ENCODE measurements at places on chromosomes 3 and 15.

GRCh38 chr15:72538931-72539330, 64.8 kb downstream of the ARIH1 start:
- DNase-seq: no peak

GRCh38 chr3:151944356-151944755, 70.9 kb downstream of the SUCNR1 start:
- DNase-seq: no peak

DNA sequence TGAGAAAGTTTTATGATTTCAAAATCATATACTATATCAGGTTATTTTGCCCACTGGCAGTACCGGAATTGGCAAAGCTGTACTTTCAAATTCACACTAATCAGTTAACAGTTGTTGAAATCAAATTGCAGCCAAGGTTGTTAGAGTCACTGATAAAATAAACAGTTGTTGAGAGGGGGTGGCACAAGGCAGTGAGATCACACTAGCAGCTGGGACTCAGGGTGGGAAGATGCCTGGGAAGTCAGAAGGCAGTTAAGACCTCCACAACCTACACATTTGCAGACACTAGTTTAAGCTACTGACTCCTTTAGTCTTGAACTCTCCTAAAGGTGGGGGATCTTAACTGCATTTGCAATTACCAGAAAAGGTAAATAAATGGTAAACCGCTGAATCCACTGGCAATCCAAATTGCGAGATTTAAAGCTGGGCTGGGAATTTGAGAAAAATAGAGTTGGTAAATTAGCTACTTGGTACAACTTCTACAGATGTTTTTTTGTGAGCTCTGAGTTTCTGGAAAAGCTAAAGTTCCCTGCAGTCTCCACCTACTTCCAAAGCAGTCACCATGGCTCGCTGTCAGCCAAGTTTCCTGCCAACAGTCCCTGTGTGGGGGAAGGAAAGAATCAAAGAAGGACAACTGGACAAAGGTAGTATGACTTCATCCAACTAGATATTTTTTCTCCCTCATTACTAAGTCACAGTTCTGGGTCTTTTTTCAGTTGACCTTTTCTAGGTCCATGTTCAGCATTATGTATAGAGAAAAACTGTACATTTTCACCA, 105.7 kb downstream of the ZNF385D start:
- DNase-seq: no peak

DNA sequence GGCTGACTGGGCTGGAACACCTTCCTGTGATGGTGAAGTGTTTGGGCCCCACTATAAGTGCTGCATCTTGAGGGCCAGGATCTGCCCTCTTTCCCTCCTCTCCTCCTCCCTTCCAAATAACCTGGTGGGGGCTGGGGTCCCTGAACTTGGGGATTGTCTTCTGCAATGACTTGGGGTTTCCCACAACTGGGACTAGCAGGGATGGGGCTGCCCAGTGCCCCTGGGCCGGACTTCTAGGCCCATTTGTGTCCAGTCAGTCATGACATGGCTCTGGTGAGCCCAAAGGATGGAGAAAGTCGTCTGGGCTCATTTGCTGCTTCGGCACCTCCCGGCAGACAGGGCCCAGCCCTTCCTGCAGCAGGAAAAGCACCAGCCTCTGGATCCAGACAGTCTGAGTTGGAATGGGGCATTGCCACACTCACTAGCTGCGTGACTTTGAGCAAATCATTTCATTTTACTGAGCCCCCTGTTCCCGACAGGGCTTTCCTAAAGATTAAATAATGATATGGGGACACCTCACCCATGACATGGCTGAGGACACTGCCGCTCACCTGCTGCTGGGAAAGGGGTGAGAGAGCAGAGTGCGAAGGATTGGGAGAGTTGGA, 113.2 kb downstream of the DNAJB8 start:
- DNase-seq: no peak

GRCh38 chr3:146464005-146464595, 5.3 kb downstream of the PLSCR2 start:
- no peak for DNase-seq

DNA sequence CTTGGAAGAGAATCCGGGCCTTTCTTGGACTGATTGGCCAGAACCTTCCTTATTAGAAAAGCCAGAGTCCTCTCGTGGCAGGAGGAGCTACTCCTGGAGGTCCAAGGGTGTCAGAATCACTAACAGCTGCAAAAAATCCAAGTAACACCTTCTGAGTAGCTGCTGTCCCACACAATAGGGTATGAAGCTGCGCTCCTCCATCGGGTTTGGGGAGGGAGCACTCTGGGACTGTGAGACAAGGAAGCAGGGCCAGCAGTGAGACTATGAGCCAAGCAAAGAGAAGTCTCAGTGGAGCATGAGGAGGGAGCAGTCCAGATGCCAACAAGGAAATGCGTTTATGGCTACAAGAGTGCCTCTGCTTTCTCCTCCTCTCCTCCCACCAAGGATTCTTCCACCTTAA, 21.7 kb downstream of the SEMA3G start:
- no peak for DNase-seq

DNA sequence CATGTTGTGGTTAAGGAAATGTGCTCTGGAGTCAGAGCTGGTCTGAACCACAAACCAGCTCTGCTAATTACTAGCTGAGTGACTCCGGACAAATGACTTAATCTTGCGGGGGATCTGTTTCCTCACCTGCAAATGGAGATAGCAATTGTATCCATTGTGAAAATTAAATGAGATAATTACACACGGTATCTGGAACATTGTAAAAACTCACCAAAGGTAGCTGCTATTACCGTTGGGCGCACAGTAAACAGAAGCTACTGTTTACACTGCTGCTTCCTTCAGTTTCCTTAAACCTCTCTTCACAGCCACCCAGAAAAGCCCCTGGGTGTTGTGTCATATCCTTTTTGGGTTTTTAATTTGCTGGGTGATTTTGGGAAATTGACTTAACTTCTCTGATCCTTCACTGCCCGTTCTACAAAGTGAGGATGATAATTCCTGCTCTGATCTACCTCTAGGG, 107.8 kb downstream of the MEGF11 start:
- no peak for DNase-seq

DNA sequence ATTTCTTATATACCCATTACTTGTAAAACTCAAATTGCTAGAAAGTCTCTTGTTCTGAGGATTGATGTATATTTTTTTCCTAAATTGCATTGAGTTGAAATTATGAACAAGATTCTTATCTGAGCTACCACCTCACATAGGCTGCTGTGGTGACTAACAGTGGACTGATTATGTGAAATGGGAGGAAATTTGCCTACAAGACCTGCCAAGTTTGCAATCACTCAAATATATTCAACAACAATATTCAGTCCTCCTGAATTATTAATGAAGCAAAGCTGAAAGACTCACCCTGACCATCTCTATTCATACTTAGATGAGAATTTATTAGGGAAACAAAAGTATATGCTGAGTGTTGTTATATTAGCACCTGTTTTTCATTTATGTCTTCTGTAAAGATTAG, 412.6 kb upstream of the SEMA6D start:
- no peak for DNase-seq

DNA sequence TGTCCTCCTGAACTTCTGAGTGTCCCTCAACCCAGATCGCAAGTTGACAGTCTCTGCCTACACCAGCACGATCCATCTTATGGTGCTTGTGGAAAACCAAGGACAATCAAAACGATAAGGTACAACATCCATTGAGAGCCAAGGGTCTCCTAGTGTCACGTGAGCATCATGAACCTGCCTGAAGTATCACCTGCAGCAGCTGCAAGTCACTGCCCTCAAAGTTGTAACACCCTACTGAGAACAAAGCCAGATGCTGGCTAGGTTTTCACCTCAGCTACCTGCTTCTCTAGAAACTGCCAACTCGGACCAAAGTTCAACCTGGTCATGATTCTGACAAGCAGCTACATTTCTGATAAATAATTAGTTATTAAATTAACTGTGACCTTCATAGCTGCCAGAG, 17.5 kb downstream of the C2CD4B start:
- no peak for DNase-seq

DNA sequence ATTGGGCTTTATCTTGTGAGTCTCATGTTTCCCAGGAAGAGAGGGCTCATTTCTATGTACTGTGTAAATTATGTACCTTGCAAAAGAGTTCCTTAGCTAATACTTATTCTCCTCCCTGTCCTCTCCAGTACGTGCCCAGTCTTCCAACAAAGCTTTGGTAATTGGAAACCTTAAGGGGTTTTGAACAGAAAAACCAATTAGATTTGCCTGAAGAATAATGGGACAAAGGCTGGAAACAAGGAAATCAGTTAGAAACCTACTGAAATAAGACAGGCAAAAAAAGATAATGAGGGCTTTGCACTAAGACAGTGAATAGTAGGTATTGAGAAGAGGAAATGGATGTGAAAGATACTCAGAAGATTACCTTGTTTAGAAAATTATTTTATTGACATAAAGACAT, 82.5 kb downstream of the SPRED1 start:
- DNase-seq: no peak

DNA sequence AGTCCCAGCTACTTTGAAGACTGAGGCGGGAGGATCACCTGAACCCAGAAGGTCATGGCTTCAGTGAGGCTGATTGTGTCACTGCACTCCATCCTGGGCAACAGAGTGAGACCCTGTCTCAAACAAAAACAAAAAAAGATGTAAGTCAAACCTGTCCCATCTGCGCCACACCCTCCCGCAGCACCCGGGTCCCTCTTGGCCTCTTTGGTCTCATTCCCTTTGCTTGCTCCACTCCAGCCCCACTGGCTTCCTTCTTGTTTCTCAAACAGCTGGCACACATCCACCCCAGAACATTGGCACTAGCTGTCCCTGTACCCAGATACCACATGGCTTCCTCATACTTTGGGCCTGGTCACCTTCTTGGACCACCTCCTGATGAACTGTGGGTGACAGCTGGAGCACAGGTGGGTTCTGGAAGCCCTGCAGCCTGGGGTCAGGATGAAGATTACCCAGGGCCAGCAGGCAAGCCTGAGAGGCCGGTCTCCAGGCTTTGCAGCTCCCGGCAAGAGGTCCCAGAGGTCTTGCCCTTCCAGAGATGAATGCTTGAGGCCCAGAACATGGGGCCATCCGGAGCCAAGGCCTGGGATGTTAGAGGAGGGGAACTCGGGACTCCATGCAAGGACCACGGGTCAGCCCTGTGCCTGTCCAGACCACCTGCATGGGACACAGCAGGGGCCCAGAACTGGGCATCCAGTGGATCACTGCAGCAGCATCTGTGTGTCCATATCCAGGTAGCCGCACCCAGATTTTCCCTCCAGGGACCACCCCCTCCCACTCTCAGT, 10.9 kb upstream of the GATA2 start:
- no peak for DNase-seq

DNA sequence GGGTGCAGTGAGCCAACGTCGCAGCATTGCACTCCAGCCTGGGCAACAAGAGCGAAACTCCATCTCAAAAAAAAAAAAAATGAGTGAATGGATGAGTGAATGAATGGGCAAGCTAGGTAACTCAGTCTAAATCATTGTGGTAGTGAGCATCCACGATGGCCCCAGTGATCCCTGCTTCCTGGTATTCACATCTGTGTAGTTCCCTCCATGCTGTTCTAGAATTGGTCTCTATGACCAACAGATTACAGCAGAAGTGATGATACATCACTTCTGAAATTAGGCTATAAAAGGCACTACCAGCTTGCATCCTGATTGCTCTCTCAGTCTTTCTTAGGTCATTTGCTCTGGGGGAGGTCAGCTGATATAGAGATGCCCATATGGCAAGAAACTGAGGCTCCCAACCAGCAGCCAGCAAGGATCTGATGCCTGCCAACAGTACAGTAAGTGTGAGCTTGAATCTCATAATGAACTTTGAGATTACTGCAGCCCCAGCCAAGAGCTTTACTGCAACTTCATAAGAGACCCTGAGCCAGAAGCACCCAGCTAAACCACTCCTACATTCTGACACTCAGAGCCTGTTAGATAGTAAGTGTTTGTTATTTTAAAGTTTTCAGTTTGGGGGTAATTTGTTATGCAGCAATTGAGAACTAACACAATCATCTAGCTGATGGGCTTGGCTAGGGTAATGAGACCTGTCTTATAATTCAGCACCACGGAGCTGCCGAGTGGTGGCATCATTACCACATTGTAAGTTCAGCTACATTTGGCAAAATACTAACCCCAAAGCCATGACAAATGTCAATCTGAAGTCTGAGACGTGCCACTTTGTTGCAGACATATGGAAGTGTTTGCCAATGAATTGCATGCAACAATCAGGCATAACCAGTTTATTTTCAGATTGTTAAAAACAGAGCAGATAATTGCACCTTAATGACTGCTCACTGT, 53.0 kb downstream of the KLHL6 start:
- DNase-seq: no peak

DNA sequence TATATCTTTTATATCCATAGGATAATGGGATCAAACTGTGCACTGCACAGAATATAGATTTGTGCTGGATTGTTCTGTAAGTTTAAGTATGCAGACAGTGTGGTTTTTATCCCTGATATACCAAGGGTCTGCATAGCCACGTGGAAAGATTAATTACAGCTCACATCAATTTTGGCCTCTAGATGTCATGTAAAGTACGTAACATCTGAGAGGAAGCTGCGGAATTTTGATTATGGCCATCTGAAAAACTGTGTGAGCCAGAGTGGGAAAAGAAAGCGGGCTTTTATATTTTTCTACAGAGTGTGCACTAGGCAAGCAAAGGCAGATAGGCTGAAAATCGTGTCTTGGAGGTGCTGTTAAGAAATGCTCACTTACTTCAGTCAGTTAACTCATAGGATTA, 562.7 kb downstream of the GBE1 start:
- DNase-seq: no peak

DNA sequence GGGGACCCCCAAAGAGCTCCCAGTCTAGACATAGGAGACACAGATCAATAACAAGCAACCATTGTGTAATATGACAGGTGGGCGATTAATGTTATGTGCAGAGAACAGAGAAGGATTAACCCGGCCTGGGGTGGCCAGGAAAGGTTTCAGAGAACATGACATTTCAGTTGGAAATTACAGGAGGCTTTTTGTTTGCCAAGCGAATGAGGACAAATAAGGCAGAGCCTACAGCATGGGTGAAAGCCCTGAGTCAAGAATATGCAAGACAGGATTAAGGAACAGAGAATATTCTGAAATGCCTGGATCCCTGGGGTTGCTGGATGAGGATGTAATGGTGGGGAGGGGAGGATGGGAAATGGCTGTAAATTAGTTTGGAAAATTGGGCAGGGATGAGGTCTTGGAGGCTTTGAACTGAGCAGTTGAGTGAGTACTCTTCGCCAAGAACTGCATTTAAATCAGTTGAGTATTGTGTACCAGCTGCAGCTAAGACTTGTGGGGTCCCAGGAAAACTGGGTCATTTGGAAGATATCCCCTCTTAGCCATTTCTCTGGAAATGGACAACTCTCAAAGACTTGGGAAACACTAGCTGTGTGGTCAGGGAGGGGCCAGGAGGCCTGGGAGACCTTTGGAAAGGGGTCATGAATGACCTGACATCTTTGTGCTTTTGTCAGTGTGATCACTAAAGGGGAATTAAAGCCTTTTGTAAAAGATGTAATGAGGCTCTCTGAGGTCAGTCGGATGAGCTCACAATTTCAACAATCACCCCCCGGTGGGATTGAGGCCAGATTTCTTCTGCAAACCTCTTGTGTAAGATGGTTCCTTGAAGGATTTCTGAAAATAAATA, 198.6 kb upstream of the NR2E3 start:
- DNase-seq: no peak
